ENCODE measurements at places on chromosomes 6 and 20.

DNA sequence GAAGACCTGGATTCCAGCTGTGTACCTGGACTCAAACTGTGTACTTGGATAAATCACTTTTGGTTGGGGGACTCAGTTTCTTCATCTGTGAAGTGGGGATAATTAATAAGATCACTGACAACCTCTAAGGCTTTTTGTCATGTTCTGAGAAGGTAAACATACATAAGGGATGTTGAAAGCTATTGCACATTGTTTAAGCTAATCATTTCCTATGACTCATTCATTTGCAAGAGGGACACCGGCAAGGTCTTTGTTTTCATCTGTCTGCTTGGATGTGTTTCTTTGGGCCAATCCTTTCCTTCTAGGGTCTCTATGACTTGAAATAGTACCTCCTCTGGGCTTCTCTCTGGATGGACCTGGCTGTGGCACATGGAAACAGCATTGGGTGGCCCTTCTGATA, 6.8 kb downstream of the PROKR2 start:
- no peak for DNase-seq

- DNase-seq = no peak
These were observed 51.9 kb downstream of the UNC5CL start for GRCh38 chr6:40986921-40987819.

GRCh38 chr6:130132286-130132701, 90.5 kb downstream of the SAMD3 start:
- no peak for DNase-seq

DNA sequence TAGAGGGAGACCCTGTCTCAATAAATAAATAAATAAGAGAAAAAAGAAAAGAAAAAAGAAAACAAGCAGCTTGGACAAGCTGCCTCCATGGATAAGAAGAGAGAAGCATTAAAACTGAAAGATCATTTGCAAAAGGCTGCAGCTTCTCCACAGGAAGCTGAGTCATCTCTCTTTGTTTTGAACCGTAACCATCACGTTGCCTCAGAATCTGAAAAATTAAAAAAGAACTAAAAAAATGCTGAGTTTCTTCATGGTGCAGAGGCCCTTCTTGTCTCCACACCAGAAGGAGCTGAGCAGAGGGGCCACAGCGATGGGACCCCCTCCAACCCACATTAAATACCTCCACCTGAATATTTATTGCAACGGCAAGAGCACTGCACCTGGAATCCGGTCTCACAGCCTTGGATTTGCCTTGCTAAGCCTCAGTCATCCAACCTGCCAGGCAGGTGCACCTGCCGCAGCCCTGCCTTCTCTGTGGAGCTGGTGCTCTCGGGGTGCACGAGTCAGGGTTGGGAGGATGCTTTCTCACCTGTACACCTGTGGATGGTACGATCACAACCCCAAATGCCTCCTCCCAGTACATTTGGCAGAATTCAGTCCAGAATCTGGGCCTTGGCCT, 28.1 kb downstream of the TOX2 start:
- DNase-seq = peak; percentile 28

- DNase-seq = no peak
These were observed 78.5 kb upstream of the ZFP64 start for GRCh38 chr20:52270001-52270606.

DNA sequence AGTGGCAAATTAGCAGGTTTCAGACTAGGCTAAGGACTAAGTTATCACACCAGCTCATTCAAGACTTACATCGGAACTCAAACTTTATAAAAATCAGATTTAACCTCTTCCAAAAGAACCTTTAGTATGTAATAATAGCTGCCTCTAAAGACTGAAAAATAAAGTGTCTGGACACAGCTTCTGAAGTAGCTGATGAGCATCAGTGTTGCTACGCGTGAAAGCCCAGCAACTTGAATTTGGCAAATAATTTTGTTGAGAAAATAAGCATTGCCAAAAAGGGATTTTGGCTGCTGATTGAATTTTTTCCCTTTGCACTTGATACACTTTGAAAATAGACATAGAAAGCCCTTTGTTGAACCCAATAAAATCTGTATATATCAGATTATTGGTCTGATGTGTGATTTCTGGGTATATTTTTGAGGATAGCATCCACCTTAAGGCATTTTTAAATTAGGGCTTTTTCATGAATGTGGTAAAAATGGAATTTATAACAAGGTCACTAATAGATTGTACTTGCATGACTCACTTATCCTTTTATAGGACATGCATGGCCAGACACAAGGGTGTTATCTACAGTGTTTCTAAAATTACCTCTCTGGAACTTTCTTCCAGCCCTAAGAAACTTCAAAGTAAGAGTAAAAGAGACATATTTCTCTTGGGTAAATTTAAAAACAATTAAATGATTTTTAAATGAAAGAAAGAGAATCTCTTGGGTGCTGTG, 350.4 kb downstream of the TENT5A start:
- DNase-seq = no peak

DNA sequence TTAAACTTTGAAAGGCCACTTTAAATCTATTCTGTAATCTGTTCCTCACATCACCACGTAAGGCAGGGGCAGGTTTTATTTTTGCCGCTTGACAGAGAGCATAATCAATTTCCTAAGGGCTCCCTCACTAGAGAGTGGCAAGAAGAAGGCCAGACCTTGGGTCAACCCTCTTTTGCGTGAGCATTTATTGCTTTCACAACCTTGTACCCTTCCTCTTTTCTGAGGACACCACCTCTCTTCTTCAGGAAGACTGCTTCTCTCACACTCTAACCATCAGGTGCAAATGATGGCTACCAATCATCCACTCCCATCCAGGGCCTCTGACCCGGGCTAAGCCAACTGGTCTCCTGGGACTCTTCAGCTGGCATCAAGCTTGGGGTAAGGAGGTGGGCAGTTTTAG, 25.2 kb upstream of the QKI start:
- DNase-seq = no peak

DNA sequence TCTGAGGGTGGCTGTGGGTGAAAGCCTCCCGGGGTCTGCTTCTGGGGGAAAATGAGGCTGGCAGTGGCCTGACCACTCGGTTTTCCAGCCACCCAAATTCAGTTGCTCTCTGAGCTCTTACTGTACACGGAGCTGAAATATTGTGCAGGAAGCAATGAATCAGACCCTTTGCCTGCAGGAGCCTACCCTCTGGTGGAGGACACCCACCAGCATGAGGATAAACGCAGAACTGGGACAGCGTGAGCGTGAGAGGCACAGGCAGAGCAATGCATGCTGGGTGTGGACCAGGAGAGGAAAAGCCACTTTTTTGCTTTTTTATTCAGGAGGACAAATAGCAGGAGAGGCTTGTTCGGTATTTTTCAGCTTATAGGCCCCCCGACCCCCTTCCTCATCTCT, 298.0 kb downstream of the QKI start:
- no peak for DNase-seq

DNA sequence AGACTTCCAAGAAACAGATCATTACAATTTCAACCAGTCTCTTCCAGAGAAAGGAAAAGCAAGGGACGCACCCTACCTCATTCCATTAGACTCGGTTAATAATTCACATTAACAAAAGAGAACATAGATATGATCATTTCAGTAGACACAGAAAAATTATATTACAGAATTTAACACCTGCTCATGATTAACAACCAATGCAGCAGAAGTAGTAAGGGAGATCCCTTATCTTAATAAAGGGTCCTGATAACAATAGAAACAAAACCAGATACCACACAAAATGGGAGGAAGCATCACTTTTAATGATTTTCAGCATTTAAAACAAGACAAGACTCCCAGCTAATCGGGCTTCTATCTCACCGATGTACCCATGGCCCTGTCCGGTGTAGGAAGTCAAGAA, 215.0 kb downstream of the TBC1D7 start:
- no peak for DNase-seq

- peak; percentile 29 for DNase-seq
These were observed 121.7 kb upstream of the NXT1 start for GRCh38 chr20:23228912-23229311.

Data from kidney glomerular epithelial cell (primary cell).